ENCODE measurements at places on chromosomes 16 and 17. TPM values are rescaled to one million over a fixed set of nuclear protein-coding genes. Genes with fewer than 3 reads are reported as not detected.

The ENDOV gene
- total RNA-seq = 52.5 TPM

The SLC52A1 gene
- 1.2 TPM for total RNA-seq

The HYDIN gene
- 0.37 TPM for total RNA-seq

The CD300A gene
- 0.12 TPM for total RNA-seq

The NLGN2 gene
- total RNA-seq = 19.6 TPM

The MYH1 gene
- total RNA-seq = not detected

The C1QTNF8 gene
- not detected for total RNA-seq

The EMP2 gene
- total RNA-seq = 25.7 TPM

The PRSS53 gene
- total RNA-seq = 1.1 TPM

The EIF3C gene
- total RNA-seq = 359 TPM
